Stimulated activated CD4-positive, alpha-beta T cell treated with anti-CD3 and anti-CD28 coated beads, Interleukin-4, amount 100 ng/mL, for 24 hours (primary cell): ENCODE measurements at places on chromosomes 1 and 21.

- DNase-seq = no peak
Observed at GRCh38 chr1:41003127-41003639, 18.3 kb downstream of the SLFNL1 start.

- DNase-seq = no peak
Observed at GRCh38 chr21:25870084-25870483, 135.3 kb downstream of the GABPA start.

DNA sequence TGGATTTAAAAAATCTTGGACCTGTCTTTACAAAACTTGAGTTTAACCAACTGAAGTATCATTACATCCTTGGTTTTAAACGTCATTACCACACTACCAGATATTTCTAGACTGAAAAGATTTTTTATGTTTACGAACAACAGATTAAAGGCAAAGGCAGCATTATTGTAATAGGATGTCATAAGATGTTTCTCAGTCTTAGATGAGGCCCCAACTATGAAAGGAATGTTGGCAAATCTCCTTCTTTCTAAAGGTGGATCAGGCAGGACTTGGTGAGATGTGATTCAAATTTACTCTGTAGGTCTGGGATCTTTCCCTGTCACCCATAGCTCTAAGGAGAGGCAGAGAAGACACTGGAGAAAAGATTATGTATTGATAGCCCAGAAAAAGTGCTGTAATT lies 417.9 kb downstream of the PTBP2 start:
- no peak for DNase-seq

GRCh38 chr1:150981177-150981804 lies 801 bp upstream of the ANXA9 start:
- DNase-seq = no peak

DNA sequence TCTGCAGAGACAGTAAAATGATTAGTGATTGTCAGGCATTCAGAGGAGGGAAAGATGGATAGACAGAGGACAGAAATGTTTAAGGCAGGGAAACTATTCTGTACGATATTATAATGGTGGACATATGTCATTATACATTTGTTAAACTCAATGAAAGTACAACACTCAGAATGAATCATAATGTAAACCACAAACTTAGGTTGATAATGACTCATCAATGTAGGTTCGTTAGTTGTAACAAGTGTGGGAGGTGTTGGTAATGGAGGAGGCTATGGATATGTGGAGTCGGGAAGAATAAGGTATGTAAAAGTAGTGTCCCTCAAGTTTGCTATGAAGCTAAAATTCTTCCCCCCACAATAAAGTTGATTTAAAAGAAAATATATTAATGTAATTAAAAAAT lies 455.0 kb downstream of the BRINP3 start:
- DNase-seq = no peak
